ENCODE measurements at places on chromosomes 6 and 20.

- no peak for DNase-seq
Measured at GRCh38 chr6:40671001-40671693, 84.0 kb upstream of the LRFN2 start.

- DNase-seq, result peak; percentile 22
Measured at GRCh38 chr6:121319112-121319553, 15.1 kb downstream of the TBC1D32 start.

DNA sequence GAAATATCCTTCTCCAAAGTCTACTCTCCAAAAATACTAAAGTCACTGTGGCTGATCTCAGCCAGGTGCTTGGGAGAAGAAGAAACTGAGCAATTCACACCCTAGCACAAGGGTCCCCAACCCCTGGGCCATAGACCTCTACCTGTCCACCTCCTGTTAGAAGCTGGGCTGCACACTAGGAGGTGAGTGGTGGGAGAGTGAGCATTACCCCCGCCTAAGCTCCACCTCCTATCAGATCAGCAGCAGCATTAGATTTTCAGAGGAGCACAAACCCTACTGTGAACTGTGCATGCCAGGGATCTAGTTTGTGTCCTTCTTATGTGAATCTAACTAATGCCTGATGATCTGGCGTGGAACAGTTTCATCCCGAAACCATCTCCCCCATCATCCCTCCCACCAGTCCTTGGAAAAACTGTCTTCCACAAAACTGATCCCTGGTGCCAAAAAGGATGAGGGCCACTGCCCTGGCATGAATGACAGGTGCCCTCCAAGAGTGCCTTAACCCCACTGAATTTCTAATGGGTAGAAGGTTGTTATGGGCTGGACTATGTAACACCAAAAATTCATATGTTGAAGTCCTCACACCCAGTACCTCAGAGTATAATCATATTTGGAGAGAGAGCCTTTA is 109.2 kb upstream of the CDYL start:
- no peak for DNase-seq

DNA sequence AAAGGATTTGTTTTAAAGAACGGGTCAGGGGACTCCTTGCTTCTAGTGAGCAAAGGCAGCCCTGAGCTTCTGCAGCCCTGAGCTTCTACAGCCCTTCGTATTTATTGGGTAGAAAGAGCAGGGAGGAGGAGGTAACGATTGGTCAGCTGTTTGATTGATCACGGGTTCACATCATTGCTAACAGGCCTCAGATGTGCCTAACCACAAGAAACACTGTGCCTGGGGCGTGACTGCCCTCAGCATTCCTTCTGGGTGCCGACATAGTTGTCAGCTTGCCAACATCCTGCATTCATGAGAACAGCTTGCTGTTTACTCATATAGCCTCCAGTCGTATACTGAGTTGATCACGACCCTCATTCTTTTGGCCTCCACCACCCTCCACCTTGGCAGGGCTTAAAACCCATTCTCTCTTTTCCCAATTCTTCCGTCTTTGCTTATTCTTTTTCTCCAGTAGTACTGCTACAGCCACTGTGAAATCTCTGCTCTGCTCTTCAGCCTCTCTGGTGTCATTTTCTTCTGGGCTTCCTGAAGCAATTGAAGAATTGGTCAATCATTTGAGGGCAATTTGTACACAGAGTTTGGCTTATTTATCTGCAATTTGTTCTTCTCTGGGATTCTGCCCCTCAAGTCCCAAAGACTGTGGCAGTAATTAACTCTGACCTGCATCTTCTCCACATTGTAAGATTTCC is 25.4 kb upstream of the NOP56 start:
- peak; percentile 80 for DNase-seq

DNA sequence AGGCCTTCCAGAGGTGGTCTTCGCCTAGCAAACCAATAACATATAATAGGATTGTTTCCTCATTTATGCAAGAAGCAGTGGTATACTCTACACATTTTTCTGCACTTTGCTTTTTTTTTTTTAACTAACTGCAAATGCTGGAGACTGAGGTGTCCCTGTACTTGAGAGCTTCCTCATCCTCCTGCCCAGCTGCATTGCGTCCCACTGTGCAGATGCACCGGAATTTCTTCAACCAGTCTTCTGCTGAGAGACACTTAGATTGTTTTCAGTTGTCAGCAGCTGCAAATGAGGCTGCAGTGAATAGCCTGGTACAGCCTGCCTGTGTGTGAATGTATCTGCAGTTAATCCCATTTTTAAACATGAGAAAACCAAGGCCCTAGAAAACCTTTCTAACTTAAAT is 11.5 kb downstream of the FGD2 start:
- DNase-seq, result no peak

GRCh38 chr20:34891166-34892062 is 15.0 kb downstream of the ACSS2 start:
- peak; percentile 73 for DNase-seq

- no peak for DNase-seq
Measured at GRCh38 chr6:35304299-35304698, 6.7 kb downstream of the DEF6 start.

GRCh38 chr6:13355043-13355945 is 27.0 kb upstream of the TBC1D7 start:
- DNase-seq, result peak; percentile 98

GRCh38 chr6:20599302-20600051 is 65.2 kb downstream of the CDKAL1 start:
- no peak for DNase-seq

DNA sequence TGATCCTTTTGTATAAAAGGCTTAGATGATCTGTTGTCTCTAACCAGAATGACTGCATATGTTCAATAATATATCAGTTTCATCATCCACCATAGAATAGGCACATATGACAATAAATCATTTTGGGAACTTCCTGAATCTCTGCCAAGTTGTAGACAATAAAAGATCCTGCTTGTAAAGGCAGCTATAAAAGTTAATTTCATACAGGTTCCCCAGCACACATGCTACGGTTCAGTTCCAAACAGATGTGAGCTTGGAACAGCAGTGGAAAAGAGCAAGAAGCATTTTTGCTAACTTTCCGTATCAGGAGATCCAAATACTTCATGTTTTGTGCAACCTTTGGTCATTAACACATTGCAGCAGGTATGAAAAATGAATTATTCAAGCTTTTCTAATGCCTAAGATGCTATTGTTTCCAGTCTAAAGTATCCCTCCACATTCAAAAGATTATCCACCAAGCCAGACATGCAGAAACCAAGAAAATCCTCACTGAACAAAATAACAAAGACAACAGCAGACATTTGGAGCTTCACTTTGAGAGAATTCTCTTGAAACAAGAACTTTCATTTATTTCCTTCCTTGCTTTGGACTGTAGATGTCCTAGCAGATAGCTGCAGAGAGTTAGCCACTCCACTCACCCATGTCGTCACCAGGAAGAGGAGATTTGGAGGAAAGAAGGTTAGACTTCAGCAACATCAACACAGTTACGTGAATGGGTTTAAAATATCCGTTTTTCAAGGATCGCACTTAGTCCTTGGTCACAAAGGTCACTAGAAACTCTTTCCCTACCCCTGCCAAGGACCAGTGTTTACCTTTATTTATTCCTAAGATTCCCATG is 453.5 kb upstream of the JARID2 start:
- peak; percentile 45 for DNase-seq

GRCh38 chr6:163474581-163474980 is 60.1 kb downstream of the QKI start:
- no peak for DNase-seq

- peak; percentile 73 for DNase-seq
Measured at GRCh38 chr6:70709826-70710225, 42.1 kb downstream of the SMAP1 start.

DNA sequence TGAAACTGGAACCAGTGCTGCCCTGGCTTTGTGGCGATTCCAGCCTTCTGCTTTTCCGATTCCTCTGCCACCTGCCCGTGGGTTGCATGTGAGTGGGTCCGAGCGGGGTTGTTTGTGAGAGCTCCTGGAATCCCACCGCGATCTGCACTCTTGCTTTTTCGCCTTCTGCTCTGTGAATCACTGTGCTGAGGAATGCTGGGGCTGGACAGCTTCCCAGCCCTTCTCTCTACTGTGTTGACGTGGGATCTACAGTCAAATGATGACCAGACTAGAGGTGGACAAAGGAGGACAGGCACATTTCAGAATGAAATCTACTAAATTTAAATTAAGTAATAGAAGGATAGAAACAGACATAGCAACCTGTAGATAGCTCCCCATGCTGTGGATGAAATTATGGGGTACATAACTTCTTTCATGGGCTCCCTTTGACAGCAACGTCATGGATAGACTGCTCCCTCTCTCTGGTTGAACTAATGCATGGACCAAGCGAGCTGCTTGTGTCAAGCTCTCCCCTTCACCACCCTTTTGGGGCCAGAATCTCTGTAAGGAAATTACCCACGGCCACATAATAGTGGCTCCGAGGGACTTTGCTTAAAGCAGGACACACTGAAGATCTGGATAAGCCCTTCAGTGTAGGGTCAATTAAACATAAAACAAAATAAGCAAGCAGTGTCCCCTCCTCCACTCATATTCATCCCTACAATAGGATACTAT is 2.0 kb downstream of the FNDC1 start:
- DNase-seq, result peak; percentile 82

GRCh38 chr6:32962213-32962826 is 6.1 kb upstream of the BRD2 start:
- DNase-seq, result no peak

- DNase-seq, result peak; percentile 14
Measured at GRCh38 chr6:52346503-52346902, 15.4 kb upstream of the PAQR8 start.

DNA sequence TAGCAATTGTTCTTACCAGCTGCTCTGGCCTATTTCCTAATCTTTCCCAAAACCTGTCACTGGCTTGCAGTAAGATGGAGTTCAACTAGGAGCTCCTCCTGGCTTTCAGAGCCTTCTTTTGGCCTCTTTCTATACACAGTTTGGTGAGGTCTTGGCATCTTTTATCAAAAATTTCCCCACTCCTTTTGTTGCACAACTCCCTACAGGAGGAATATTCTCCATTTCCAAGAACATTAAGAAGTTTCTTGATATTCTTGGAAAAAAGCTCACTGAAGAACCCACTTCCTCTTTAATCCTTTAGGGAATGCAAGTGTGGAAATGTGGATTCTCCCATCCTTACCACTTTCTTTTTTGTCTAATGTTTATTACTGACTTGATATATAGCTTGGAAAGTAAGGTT is 171.3 kb upstream of the KCNK16 start:
- no peak for DNase-seq

DNA sequence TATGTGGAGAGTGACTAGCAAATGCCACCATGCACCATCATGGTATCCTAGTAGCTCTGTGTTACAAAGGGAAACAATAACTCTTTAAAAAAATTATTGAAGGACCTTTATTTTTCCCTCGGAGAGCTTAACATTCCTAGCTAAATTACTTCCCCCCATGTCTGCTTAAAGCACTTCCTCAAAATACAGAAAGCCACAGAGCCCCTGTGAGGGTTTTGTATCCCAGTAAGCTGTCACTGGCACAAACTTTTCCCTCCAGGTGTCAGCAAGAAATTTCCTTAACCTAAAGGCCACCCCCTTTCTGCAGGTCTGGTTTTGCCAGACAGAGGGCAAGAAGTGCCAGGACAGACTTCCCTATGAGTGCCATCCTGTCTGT is 340.0 kb upstream of the PRDM1 start:
- no peak for DNase-seq

DNA sequence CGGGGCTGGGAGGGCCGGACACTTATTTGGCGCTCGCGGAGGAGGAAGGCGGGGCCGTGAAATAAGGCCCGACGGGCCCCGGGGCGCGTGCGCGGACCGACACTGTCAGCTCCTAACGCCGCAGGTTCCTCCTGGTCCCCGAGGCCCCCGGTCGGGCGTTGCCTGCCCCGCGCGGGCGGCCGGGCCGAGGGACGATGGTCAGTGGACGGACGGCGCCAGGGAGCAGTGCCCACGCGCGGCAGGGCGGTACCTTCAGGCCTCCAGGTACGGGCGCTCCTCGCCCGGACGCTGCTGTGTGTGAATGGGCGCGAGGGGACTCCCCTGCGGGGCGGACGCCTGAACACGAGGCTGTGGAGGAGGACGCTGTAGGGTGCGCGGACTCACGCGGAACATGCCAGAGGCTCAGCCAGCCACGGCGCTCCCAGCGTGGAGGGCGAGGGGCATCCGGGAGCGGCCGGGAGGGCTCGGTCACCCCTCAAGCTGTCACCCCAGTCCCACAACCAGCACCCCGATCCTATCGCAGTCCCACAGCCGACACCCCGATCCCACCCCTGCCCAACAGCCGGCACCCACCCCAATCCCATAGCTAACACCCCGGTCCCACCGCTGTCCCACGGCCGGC is 339 bp upstream of the GMEB2 start:
- DNase-seq, result peak; percentile 93

DNA sequence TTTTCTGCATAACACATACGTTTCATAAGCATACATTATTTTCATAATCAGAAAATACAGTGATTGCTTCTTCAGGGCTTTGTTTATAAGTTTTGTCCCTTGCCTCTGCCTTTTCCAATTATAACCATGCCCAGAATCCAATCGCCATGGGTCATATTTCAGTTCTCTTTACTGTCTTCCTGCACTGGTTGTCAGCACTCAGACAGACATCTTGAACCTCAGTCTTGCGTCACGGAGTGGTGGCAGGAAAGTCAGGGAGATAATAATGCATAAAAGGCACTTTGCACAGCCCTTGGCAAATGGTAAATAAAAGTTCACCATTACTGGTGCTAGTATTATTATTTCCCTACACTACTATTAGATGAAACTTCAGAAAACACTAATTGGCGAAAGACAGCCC is 7.2 kb downstream of the KIF16B start:
- DNase-seq, result no peak

- no peak for DNase-seq
Measured at GRCh38 chr20:6999381-6999780, 231.9 kb downstream of the BMP2 start.

GRCh38 chr6:42140032-42140431 is 2.4 kb downstream of the C6orf132 start:
- DNase-seq, result peak; percentile 30

DNA sequence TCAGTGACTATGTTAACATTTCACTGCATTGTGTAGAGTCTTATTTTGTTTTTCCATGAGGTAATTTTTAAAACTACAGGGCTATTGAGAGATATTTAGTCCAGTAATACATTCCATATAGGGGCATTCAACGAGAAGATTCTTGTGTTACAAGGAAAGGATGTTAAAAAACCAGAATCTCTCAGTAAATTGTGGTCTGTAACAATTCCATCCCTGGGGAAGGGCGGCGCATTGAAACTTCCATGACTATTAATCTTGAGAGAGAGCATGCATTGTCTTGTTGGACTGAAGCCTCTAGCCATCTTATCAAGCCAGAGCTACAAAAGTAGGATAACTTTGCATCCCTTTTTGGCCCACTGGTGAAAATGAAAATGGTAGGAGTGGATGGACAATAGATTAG is 119.7 kb downstream of the BCKDHB start:
- DNase-seq, result peak; percentile 18

DNA sequence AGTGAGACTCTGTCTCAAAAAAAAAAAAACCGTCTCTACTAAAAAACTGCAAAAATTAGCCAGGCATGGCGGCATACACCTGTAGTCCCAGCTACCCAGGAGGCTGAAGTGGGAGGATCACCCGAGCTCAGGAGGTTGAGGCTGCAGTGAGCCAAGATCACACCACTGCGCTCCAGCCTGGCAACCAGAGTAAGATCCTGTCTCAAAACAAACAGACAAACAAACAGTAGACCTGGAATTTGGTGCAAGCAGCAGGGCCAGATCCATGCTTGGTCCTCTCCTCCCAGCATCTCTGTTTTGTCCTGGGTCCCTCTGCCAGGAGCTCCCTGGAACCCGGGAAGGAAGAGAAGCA is 11.6 kb downstream of the RIPOR3 start:
- DNase-seq, result no peak

Measured in EH (cell line).